ENCODE measurements at places on chromosomes 6 and 20. TPM values are rescaled to one million over a fixed set of nuclear protein-coding genes. Genes with fewer than 3 reads are reported as not detected.
A peak's percentile ranks its signal among the peaks of the same experiment; 100 is the strongest.

DNA sequence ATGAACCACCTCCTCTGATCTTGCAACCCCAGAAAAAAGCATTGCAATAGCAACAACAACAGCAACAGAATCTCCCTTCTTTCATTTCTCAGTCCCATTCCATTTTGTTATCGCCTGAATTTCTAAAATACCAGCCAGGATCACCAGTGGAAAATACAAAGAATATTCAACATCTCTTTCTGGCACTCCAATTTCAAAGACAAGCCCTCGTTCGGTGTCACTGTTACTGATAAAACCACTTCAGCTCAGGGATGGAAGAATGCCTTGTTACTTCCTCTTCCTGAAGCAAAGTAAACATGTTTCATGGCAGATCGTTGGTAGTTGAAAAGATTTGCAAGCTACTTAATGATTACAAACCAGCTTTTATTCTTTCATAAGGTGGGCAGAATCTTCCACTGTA is 94.0 kb upstream of the SPTLC3 start:
- H3K27me3 ChIP-seq, result peaks cover 19% of the 10 kb centered on the region
- DNase-seq, result no peak
- no peaks in the 10 kb centered on the region for H3K4me1 ChIP-seq
- no peak overlapping the region for H3K27ac ChIP-seq
- H3K4me3 ChIP-seq, result no peak overlapping the region

GRCh38 chr6:154230910-154231595 is 125.5 kb downstream of the IPCEF1 start:
- DNase-seq, result no peak
- H3K36me3 ChIP-seq, result no peaks in the 10 kb centered on the region
- no peaks in the 10 kb centered on the region for H3K27me3 ChIP-seq
- no peaks in the 10 kb centered on the region for H3K4me1 ChIP-seq
- H3K27ac ChIP-seq, result no peak overlapping the region
- H3K4me3 ChIP-seq, result no peak overlapping the region

GRCh38 chr6:7727086-7727945 is 1.4 kb downstream of the BMP6 start:
- H3K27me3 ChIP-seq, result no peaks in the 10 kb centered on the region
- H3K4me3 ChIP-seq, result peak overlapping the region; percentile 77
- H3K4me1 ChIP-seq, result peaks cover 36% of the 10 kb centered on the region
- no peaks in the 10 kb centered on the region for H3K36me3 ChIP-seq
- DNase-seq, result peak; percentile 53

DNA sequence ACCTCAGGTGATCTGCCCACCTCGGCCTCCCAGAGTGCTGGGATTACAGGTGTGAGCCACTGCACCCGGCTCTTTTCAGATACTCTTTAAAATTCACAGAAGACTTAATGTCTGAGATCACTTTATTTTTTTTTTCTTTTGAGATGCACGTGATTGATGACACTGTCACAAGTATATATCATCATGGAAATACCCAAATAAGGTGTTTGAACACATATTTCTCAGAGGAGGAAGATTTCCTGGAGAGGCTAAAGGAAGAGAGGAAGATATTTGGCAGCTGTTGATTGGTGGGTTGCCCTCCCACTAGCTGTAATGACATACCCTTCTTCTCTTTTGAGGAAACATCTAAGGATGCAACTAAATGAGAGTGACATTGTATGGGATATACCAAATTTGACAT is 225.9 kb upstream of the CITED2 start:
- DNase-seq, result no peak
- H3K4me1 ChIP-seq, result peaks cover 29% of the 10 kb centered on the region
- H3K36me3 ChIP-seq, result no peaks in the 10 kb centered on the region
- H3K27me3 ChIP-seq, result no peaks in the 10 kb centered on the region
- no peak overlapping the region for H3K4me3 ChIP-seq

DNA sequence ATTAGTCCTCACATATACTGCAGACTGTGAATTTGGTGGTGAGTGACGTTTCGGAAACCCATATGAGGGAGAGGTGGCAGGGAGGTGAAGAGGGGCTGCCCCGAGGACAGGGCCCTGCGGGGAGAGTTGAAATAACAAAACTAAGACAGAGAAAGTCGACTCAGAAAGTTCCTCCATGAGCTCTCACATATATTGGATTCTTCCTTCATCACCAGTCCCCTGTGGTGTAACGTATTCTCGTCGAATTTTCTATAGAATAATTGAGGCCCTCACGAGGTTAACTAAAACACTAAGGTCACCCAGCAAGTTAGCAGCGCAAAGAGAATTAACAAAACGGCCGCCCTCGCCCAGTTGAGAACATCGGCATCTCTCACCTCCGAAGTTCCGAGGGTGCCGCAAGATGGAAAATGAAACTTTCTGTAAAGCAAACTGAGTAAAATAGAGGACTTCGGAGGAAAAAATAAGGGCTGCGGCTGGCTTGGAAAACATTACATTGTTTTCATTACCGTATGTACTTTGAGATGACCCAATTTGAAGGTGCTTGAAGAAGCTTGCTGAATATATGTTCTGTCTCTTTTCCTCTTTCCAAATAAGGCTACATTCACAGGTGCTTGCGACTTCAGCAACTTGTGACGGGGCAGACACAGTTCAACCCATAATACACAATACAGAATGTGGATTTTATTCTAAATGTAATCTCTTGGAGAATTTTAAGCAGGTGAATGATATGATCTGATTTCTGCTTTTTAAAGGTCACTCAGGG is 490.9 kb upstream of the JARID2 start:
- H3K27ac ChIP-seq, result no peak overlapping the region
- no peak overlapping the region for H3K4me3 ChIP-seq
- no peaks in the 10 kb centered on the region for H3K36me3 ChIP-seq
- DNase-seq, result no peak
- no peaks in the 10 kb centered on the region for H3K27me3 ChIP-seq
- no peaks in the 10 kb centered on the region for H3K4me1 ChIP-seq

DNA sequence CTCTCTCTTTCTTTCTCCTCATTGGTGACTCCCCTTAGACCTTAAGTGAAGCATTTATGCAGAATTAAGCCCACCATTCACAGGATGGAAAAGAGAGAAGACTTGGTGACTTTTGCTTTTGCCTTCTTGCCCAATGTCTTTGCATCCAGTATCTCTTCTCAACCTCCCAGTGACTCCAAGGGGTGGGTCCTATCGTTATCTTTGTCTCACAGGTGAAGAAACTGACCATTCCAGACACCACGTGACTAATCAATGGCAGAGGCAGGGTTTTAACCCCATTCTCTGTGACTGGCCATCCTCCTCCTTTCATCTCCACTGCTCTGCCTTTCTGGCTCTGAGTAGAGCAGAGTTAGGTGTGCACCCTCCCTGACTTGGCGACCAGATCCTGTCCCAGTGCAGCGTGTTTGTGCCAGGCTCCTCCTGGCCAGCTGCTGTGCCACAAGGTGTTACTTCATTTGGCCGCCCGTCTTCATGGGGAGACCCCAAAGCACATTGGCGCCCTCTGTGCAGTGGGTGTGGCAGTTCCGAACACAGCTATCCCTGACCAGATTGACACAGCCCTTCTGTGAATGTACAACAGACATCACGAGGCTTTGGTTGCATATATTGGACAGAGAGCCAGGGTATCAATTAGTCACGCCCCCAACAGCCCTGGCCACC is 501.3 kb downstream of the CD83 start:
- no peak overlapping the region for H3K4me3 ChIP-seq
- H3K27me3 ChIP-seq, result no peaks in the 10 kb centered on the region
- peaks cover 6% of the 10 kb centered on the region for H3K4me1 ChIP-seq
- H3K36me3 ChIP-seq, result no peaks in the 10 kb centered on the region

- no peaks in the 10 kb centered on the region for H3K27me3 ChIP-seq
- no peak overlapping the region for H3K27ac ChIP-seq
- DNase-seq, result no peak
- H3K36me3 ChIP-seq, result no peaks in the 10 kb centered on the region
- no peak overlapping the region for H3K4me3 ChIP-seq
- H3K4me1 ChIP-seq, result no peaks in the 10 kb centered on the region
Measured at GRCh38 chr6:148044921-148045320, 297.7 kb upstream of the SASH1 start.

GRCh38 chr6:27156874-27157458 is 90.5 kb upstream of the PRSS16 start:
- DNase-seq, result peak; percentile 23
- H3K4me3 ChIP-seq, result peak overlapping the region; percentile 74
- no peaks in the 10 kb centered on the region for H3K27me3 ChIP-seq
- H3K27ac ChIP-seq, result no peak overlapping the region

- H3K27ac ChIP-seq, result no peak overlapping the region
- DNase-seq, result no peak
- H3K4me1 ChIP-seq, result no peaks in the 10 kb centered on the region
- no peaks in the 10 kb centered on the region for H3K36me3 ChIP-seq
- H3K27me3 ChIP-seq, result no peaks in the 10 kb centered on the region
Measured at GRCh38 chr6:100160930-100161329, 166.9 kb upstream of the MCHR2 start.

GRCh38 chr6:10576226-10576625 is 55.1 kb downstream of the GCNT2 start:
- no peaks in the 10 kb centered on the region for H3K4me1 ChIP-seq
- H3K4me3 ChIP-seq, result no peak overlapping the region
- DNase-seq, result no peak
- no peaks in the 10 kb centered on the region for H3K27me3 ChIP-seq
- H3K36me3 ChIP-seq, result no peaks in the 10 kb centered on the region
- no peak overlapping the region for H3K27ac ChIP-seq

GRCh38 chr6:37308069-37308815 is 45.5 kb upstream of the RNF8 start:
- H3K4me1 ChIP-seq, result peaks cover 22% of the 10 kb centered on the region
- DNase-seq, result peak; percentile 55
- no peaks in the 10 kb centered on the region for H3K36me3 ChIP-seq
- H3K27me3 ChIP-seq, result no peaks in the 10 kb centered on the region

- peak overlapping the region; percentile 89 for H3K27ac ChIP-seq
- H3K4me3 ChIP-seq, result peak overlapping the region; percentile 48
- peak; percentile 97 for DNase-seq
- H3K27me3 ChIP-seq, result no peaks in the 10 kb centered on the region
Measured at GRCh38 chr6:113018351-113019151, 671.4 kb downstream of the RFPL4B start.

DNA sequence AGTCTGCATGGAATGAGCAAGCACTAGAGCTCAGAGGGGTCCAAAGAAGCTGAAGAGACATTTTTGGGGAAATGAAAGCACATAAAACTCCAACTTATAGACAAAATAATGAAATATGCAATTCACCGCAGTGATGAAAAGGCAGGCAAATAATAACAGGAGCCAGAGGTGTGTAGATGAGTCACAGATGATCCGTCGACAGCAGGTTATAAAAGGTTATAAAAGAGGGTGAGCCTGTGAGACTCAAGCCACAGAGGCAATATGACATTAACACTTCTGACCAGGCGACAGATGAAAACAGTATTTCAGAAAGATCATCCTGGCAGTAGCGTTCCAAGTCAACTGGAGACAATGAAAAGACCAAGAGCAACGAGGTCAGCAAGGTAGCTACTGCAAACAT is 35.8 kb upstream of the ANKRD60 start:
- no peaks in the 10 kb centered on the region for H3K4me1 ChIP-seq
- 0 out of 2 replicates have a peak, but pooled peaks cover 4% of the 10 kb centered on the region for H3K36me3 ChIP-seq
- no peak for DNase-seq
- no peak overlapping the region for H3K27ac ChIP-seq
- no peak overlapping the region for H3K4me3 ChIP-seq

DNA sequence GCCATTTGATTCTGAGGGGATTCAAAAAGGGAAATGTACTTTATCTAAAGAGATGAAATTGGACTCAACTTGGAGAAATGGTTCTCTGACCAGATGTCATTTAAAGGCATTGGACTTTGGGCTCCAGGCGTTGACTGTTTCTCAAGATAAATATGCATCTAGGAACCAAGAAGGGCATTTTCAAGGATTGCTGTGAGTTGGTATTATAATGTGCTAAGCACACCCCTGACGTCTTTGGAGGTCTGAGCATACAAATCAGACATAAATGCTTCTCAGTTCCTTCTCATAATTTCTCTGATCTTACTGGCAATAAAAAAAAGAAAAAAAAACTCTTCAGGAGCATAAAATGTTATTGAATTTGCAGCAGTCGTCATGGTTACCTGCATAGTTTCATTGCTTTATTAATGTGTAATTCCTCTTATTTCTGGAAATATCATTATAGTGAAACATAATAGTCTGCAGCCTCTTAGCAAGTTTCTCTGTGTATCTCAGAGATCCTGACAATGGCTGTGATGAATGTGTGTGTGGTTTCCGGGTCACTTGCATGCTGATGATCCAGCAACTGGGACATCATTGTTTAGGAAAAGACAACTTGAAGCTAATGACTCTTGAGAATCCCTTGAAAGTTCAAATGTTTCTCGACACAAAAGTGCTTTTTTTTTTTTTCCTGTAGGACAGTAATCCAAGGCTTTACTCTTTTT is 136.0 kb downstream of the AIG1 start:
- no peaks in the 10 kb centered on the region for H3K27me3 ChIP-seq
- H3K36me3 ChIP-seq, result no peaks in the 10 kb centered on the region
- no peak overlapping the region for H3K4me3 ChIP-seq
- peak; percentile 52 for DNase-seq

DNA sequence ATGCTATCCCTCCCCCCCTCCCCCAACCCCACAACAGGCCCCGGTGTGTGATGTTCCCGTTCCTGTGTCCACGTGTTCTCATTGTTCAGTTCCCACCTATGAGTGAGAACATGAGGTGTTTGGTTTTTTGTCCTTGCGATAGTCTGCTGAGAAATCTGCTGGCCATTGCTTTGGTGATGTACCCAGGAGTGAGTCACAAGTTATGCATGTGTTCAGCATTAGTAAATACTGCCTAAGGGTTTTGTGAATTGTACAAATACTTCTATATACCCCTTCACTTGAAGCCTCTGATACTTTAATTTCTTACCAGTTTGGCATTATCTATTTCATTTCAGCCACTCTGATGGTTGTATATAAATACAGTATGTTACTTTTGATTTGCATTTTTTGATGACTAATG is 711.3 kb upstream of the GJE1 start:
- no peaks in the 10 kb centered on the region for H3K27me3 ChIP-seq
- peak overlapping the region; percentile 59 for H3K27ac ChIP-seq
- H3K4me1 ChIP-seq, result peaks cover 12% of the 10 kb centered on the region
- peak overlapping the region; percentile 14 for H3K4me3 ChIP-seq
- no peaks in the 10 kb centered on the region for H3K36me3 ChIP-seq
- DNase-seq, result peak; percentile 91

Gene NHSL1
- 6.2 TPM for total RNA-seq

Gene COX4I2
- not detected for total RNA-seq

Gene CST5
- not detected for total RNA-seq

Gene LAMA2
- 31.1 TPM for total RNA-seq

Gene WASF1
- 14.4 TPM for total RNA-seq

Gene SPEF1
- not detected for total RNA-seq

Gene BTNL2
- total RNA-seq, result not detected

Gene CAGE1
- not detected for total RNA-seq

Gene GNAS-AS1
- total RNA-seq, result 0.25 TPM

Gene COL9A1
- not detected for total RNA-seq

Gene OR2B6
- not detected for total RNA-seq

Gene SLC17A3
- total RNA-seq, result not detected

Gene FILIP1
- total RNA-seq, result under 0.01 TPM

Gene GATA5
- not detected for total RNA-seq
